ENCODE measurements at places on chromosomes 11 and 22.
A peak's percentile ranks its signal among the peaks of the same experiment; 100 is the strongest.

- no peak for ATAC-seq
These were observed 28.7 kb downstream of the KCNQ1 start for GRCh38 chr11:2473361-2474058.

DNA sequence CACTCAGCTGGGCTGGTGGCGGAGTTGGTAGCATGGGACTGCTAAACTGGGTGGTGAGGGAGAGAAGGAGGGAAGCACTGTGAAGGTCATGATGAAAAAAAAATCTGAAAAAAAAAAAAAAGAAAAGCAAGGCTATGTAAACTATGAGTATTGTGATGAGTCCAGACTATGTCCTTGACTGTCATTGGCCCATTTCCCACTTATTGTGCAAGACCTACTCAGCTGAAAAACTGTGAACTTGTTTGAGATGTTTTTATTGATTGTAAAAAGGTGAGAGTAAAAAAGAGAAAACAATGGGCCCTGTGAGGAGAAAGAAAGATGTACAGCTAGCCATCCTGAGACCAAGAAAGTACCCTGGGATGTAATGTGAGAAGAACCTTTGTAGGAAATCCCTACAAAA lies 798.4 kb upstream of the TENM4 start:
- ATAC-seq = no peak

- no peak for ATAC-seq
These were observed 15.9 kb downstream of the MRGPRG start for GRCh38 chr11:3202759-3203158.

DNA sequence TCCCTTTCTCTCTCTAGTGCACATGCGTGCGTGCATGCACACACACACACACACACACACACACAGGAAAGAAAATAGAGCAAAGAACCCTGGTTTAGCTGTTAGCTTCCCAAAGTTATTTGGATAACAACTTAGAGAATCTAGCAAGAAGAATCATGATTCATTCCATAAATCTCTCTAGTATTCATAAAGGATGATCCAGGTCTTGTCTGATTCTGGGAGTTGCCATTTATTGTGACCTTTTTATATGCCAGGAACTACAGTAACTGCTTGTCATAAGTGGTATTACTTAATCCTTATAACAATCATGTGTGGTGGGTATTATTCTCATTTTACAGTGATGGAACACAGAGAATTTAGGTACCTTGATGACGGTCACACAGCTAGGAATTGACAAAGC lies 141.5 kb upstream of the MTMR2 start:
- no peak for ATAC-seq

DNA sequence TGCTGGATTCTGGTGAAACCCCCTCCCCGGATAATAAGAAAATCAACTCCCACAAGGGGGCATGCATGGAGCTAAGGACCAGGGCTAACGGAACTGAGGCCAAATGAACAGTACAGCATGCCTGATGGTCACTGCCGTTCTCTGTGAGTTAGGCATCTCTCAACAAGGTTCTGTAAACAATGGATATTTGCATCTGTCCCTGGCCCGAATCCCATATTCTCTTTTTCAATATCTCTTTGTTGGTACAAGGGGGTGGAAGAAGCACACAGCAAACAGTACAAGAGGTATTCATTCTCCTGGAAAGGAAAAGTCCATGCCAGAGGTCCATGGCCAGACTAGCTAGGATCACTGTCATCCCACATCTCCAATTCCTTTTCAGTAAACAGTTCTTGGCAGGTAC lies 32.2 kb upstream of the APOA1 start:
- ATAC-seq = no peak

- ATAC-seq = no peak
These were observed 23.7 kb downstream of the NF2 start for GRCh38 chr22:29627196-29627535.

- ATAC-seq = no peak
These were observed 45.6 kb upstream of the GDPD4 start for GRCh38 chr11:77346906-77347603.

GRCh38 chr11:115528225-115528624 lies 24.0 kb upstream of the CADM1 start:
- ATAC-seq = no peak

DNA sequence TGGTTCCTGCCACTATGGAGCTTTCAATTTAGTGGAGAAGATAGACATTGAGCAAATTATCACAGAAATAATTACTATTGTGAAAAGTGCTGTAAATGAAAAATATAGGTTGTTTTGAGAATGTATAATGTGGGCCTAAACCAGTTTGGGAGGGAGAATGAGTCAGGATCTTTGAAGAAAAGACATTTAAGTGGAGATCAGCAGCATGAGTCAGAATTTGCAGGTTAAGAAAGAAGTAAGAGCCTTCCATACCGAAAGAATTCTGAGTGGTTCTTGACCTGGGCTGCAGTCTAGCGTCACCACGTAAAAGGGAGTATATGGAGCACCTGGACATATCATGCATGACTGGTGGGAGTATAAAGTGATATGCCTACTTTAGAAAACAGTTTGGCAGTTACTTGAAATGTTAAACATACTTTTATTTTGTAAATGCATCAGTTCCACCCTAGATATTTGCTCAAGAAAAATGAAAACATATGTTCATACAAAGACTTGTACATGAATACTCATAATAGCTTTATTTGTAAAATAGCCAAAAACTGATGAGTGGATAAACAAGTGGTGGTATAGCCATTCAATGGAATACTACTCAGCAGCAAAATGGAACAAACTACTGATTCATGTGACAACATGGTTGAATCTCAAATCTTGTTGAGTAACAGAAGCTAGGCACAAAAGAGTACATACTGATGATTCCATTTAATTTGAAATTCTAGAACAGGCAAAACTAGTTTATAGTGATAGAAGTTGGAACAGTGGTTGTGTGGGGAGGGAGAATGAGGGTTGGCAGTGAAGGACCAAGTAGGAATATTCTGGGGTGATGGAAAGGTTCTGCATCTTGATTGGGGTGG lies 99.2 kb downstream of the STIM1 start:
- ATAC-seq = peak; percentile 75

- ATAC-seq = no peak
These were observed 5.9 kb upstream of the PEX26 start for GRCh38 chr22:18071968-18072310.

DNA sequence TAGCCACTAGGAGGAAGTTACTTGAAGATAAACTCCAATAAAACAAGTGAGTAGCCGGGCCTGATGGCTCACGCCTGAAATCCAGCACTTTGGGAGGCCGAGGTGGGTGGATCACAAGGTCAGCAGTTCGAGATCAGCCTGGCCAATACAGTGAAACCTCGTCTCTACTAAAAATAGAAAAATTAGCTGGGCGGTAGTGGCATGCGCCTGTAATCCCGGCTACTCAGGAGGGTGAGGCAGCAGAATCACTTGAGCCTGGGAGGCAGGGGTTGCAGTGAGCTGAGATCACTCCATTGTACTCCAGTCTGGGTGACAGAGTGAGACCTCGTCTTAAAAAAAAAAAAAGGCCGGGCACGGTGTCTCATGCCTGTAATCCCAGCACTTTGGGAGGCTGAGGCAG lies 34.0 kb upstream of the CLPB start:
- ATAC-seq = no peak

DNA sequence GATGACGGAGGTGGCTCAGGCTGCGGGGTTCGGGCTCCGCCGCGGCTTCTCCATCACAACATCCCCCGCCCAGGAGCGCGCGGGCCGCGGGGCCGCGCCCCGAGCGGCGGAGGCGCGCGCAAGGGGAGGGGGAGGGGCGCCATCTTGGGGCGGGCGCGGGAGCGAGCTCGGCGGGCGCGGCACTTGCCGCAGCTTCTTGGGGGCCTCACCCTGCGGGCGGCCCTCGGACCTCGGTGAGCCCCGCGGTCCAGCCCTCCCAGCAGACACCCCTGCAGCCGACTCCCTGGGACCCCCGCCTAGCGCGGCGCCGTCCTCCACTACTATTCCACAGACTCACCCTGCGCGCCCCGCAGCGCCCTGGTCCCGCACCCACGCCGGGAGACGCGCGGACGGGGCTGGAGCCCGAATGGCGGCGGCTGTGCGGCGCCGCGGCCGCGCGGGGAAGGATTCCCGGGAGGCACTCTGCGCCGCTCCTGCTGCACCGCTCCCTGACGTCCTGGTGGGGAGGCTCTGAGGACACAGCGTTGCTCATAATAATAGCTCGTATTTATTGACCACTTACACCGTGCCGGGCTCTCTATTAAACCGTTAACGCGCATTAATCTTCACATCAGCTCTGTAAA lies at the start of gene APBB1:
Gene APBB1 (minus strand): TSS at position 86 of the 623 bp plus-strand sequence. CDS start 7,747 bp downstream, outside the sequence.
- peak; percentile 54 for ATAC-seq

GRCh38 chr11:45664376-45665205 lies 831 bp downstream of the CHST1 start:
- ATAC-seq = no peak

DNA sequence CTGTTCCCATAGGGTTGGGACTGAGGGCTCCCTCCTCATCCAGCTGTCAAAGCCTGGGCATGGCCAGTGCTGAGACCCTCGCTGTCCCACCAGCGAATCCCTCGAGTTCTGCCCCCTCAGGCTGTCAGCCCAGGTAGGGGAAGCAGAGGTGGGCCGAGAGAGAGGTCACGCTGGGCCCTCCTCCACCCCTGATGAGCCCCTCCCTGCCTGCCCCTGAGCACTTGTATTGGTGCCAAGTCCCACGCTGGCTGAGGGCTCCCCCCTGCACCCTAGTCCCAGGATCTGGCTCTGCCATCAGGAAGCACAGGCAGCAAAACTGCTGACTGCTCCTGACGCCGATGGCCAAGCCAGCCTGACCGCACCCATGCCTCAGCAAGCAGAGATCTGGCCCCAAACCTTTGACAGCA lies 3.3 kb downstream of the PRR33 start:
- ATAC-seq = no peak

DNA sequence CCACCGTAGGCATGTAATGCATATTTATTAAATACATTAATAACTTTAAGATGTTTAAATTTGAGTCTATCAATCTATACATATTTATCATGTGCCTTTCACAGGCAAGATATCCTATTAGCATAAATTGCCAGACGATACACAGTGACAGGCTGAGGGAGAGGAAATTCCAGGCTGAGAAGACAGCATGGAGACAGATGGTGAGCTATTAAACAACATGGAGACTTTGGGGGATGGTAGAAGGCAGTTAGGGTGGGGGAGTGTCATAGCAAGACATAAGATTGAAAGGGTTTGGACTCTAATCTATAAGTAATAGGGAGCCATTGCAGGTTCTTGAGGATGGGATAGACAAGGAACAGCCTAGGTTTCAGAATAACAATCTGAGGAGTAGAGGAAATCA lies 138.5 kb downstream of the NXPE2 start:
- no peak for ATAC-seq

GRCh38 chr22:20869234-20869633 lies 10.4 kb downstream of the SNAP29 start:
- no peak for ATAC-seq

DNA sequence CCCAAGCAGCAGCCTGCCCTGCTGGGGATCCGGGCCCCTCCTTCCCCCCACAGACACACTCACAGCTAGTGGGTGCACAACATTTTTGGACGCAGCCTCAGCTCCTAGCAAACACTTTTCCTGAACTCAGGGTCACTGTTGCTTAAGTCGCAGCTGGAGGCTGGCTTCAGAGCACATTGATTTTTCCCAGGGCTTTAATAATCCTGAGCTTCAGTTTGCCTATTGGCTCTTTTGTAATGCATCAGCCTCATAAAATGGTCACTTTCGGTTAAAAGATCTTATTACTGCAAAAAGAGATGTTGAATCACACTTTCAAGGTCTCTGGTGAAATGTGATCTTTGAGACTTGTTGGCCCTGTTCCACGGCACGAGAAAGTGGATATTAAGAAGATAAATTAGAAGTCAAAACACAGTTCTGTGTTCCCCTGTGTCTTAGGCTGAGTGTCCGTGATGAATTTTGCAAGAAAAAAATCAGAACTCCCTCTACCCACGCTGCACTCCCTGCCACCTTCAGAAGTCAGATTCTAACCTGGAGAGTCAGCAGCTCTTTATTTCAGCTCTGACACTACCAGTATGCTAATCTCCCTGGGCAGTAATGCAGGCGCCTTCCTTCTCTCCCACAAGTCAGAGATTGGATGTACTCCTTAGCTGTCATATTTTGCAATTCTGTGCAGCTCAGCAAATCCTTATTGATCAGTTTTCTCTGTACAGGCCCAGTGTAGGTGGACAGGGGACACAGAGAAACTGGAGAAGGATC lies 158.2 kb upstream of the E2F8 start:
- no peak for ATAC-seq

DNA sequence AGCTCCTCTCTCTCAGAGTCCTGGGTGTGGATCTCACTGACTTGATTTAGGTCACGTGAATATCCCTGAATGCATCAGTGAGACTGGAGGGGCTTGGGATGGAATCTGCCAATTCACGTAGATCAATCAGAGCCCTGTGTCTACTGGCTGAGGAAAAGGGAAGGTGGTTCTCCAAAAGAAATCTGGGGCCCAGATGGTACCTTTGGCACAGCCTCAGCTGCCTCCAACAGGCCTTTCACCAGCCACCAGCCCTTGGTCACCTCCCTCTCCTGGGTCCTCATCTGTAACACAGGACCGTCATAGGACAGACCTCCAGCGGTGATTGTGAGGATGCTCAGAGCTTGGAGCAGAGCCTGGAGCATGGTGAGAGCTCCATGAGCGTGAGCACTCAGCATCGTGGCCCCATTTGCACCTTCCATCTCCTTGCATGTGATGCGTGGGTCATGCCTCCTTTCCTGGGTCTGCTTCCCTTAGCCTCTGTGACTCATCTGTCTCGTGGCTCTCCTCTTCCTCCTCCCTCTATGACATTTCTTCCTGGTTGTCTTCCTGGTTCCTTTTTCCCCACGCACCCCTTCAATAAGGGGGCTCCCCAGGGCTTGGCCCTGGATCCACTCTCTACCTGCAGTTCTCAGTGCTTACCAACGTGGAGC lies 7.5 kb upstream of the MIEF1 start:
- ATAC-seq = no peak

- peak; percentile 56 for ATAC-seq
These were observed 104.5 kb upstream of the RAG2 start for GRCh38 chr11:36702330-36703054.

DNA sequence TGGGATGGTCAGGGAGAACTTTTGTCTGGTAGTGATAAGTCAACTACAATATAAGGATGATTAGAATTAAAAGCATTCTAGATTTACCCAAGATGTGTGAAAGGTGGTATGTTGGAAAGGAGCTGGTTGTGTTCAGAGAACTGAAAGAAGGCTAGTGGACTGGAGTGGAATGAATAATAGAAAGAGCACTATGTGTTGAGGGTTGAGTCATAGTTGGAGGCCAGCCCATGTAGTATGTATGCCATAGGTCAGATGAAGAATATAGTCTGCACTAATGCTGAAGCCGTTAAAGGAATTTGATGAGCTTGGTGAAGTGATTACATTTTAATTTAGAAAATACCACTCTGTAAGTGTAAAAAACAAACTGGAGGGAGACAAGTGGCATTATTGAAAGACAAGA lies 514.1 kb downstream of the CNTN5 start:
- ATAC-seq = no peak

- ATAC-seq = peak; percentile 90
These were observed at the start of gene MICAL2 for GRCh38 chr11:12110201-12110713. Gene MICAL2, plus strand, starts transcription at chr11:12110590. Its CDS starts 51,566 bp downstream, at chr11:12162156.

- no peak for ATAC-seq
These were observed 21.6 kb upstream of the TEF start for GRCh38 chr22:41360126-41360525.

GRCh38 chr11:33656768-33657167 lies 43.9 kb downstream of the C11orf91 start:
- no peak for ATAC-seq

- ATAC-seq = no peak
These were observed 843.0 kb downstream of the TBC1D22A start for GRCh38 chr22:47605441-47605840.

All from activated T-helper 17 cell treated with anti-CD3 and anti-CD28 coated beads, Interleukin-2, amount 50 U/mL, for 72 hours (primary cell).